Activated CD4-positive, alpha-beta T cell treated with anti-CD3 and anti-CD28 coated beads, Interleukin-2, amount 10 ng/mL, durations not matched to agents 24 days and 14 days (primary cell): ENCODE measurements at places on chromosomes 16 and 17.

- H3K4me3 ChIP-seq: no peak overlapping the region
- DNase-seq: no peak
- no peaks in the 10 kb centered on the region for H3K4me1 ChIP-seq
- no peaks in the 10 kb centered on the region for H3K36me3 ChIP-seq
- no peaks in the 10 kb centered on the region for H3K27me3 ChIP-seq
Observed at GRCh38 chr17:55005520-55005919, 37.0 kb downstream of the STXBP4 start.

DNA sequence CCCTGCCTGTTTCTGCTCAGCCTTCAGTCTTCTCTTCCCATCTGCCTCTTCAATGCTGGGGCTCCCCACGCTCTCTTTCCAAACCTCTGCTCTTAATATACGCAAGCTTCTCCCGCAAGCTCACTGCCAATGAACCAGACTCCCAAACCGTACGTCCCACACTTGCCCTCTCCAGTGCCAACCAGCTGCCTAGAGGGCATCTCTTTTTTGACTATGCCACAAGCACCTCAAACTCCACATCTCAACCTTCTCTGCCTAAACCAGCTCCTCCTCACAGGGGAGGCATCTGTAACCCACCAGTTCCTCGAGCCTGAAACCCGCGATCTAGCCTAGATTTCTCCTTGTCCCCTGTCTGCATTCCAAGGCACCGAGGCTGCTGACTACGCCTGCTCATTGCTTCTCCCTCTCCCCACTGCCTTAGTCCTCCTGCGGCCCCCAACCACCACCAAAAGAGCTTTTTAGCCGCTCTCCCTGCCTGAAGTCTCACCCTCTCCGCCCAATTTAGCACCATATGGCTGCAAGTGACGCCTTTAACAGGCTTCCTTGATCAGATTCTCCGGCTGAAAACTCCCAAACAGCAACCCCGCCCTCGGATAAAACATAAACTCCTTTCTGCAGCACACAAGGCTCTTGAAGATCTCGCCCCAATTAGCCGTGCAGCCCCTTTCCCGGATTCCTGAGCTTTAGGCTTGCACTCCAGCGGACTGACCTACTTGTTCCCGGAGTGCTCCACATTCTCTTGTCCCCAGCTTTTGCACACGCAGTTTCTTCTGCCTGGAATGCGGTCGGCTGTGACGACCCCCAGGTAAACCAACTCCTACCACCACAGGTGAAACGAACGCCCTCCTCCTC is 1.5 kb downstream of the GGA2 start:
- H3K27ac ChIP-seq: peak overlapping the region; percentile 34
- H3K4me1 ChIP-seq: peaks cover 48% of the 10 kb centered on the region
- DNase-seq: no peak
- peaks cover 23% of the 10 kb centered on the region for H3K36me3 ChIP-seq

DNA sequence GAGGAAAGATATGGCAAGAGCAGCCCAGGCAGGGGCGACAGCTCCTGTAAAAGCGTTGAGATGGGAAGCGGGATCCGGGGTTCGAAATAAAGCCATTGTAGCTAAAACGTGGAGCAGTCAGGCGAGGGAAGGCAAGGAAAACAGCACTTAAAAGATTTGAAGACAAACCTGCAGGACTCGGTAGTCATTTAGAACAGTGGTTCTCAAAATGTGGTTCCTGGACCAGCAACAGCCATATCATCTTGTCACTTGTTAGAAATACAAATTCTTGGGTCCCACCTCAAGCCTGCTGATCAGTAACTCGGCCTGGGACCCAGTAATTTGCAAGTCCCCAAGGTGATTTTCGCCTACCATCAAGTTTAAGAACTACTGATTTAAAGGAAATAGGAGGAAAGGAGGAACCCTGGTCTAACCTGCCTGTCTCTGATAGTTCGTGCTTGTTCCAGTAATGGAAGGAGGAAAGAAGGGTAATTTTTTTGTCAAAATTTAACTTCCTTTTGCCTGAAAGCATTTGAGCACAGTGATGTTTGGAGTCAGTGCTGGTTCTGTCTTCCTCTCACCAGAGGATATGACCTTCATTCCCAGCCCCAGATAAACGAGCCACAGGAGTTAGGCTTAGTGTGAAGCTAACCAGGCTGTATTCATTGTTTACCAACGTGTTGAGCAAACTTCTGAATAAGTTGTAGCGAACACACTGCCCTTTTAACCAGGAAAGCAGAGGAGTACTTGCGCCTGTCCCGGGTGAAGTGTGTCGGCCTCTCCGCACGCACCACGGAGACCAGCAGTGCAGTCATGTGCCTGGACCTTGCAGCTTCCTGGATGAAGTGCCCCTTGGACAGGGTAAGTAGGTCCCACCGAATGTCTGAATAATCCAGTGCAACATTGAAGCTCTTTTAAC is 1.1 kb downstream of the ORC6 start:
- H3K36me3 ChIP-seq: peaks cover 22% of the 10 kb centered on the region
- peaks cover 29% of the 10 kb centered on the region for H3K4me1 ChIP-seq
- H3K27me3 ChIP-seq: no peaks in the 10 kb centered on the region

DNA sequence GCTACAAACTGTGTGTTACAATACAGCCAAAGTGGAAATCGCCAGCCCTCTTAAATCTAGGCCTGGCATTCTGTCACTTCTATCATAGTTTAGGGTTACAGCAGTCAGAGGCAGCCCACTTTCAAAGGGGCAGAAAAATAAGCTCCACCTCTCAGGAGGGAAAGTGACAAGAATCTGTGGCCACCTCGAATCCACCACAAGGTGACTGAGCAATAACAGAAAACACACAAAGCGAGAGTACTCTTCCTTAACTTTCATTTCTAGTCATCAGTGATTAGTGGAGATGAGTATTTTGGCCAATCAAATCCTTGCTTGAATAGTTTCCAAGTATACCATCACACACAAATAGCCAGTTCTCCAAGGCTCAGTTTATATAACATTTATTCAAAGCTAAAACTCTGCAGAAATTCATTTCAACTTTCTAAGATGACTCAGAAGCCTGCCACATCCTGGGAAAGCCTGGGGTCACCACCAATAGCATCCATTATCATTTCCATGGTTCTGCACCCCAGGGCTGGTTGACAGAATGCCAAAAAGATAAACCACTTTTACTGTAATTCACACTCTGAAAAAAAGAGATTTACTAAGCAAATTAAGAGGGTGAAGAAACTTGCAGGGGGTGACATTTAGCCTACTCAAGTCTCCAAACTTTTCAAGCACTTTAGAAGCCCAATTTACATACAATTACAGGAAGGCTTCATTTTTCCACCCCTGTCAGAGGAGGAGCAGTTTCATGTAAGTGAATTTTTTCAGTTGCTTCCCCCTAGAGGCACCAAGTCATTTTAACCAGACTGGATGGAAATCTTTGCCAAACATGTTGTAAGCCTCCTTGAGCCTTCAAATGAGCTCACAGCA is 66.8 kb downstream of the SALL1 start:
- H3K27ac ChIP-seq: no peak overlapping the region
- H3K4me3 ChIP-seq: no peak overlapping the region
- H3K36me3 ChIP-seq: no peaks in the 10 kb centered on the region
- no peak for DNase-seq

GRCh38 chr17:68771867-68772515 is 170.8 kb upstream of the FAM20A start:
- H3K36me3 ChIP-seq: no peaks in the 10 kb centered on the region
- no peak overlapping the region for H3K27ac ChIP-seq
- H3K4me1 ChIP-seq: peaks cover 6% of the 10 kb centered on the region
- H3K27me3 ChIP-seq: peaks cover 3% of the 10 kb centered on the region

DNA sequence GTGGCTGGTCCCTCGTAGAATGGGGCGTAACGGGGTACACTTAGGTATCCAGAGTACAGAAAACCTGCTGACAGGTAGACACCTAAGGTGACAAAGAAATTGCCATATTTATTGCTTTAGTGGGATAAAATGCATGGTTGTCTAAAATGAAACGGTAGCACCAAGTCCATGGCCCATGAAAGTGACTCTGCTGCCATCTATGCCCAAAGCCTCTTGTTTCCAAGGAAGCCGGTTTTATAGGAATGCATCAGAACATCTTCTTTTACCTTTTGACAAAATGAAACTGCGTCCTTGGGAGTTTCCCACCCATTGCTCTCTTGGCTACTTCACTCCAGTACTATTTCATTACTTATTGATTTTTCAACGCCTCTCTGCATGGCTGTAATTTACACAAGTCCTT is 151.3 kb upstream of the ZFHX3 start:
- no peak for DNase-seq
- no peaks in the 10 kb centered on the region for H3K4me1 ChIP-seq
- peaks cover 3% of the 10 kb centered on the region for H3K27me3 ChIP-seq
- no peaks in the 10 kb centered on the region for H3K36me3 ChIP-seq
- H3K4me3 ChIP-seq: no peak overlapping the region

GRCh38 chr17:80459234-80459633 is 17.2 kb downstream of the NPTX1 start:
- peaks cover 31% of the 10 kb centered on the region for H3K27me3 ChIP-seq
- no peak overlapping the region for H3K4me3 ChIP-seq
- H3K27ac ChIP-seq: no peak overlapping the region
- no peak for DNase-seq
- H3K4me1 ChIP-seq: peaks cover 25% of the 10 kb centered on the region

DNA sequence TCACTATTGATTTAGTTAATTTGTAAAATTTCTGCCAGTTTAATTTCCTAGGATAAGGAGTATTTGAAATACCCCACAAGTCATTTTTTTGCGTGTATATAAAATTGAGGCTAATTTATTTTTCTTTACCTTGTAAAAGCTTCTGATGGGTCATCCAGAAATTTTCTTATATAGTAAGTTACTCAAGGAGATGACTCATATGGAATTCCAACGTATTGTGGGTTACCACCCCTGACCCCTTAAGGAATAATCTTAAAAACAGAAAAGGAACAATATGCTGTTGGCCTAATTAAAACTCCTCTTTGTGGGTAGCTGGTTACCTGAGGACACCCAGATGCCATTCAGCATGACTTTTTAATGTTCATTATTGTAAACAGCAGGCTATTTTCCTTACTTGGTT is 13.6 kb downstream of the HEATR6 start:
- no peak for DNase-seq
- H3K27me3 ChIP-seq: no peaks in the 10 kb centered on the region
- no peak overlapping the region for H3K4me3 ChIP-seq
- no peaks in the 10 kb centered on the region for H3K4me1 ChIP-seq

DNA sequence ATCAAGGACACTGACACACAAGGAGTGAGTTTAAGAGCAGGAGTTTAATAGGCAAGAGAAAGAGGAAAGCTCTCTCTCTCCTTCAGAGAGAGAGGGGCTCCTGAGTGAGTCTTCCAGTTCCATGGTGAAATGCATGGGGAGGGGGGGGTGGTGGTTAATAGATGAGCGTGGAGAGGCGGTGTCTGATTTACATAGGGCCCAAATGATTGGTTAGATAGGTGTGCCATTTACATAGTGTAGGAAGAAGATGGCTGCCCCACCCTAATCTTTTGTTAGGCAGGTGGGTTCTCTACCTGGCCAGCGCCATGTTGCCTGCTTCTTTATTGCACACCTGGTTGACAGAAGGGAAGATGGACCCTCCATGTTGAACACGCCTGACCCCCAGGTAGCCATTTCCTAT is 250.0 kb upstream of the CACNG5 start:
- no peak for DNase-seq
- H3K27me3 ChIP-seq: no peaks in the 10 kb centered on the region
- H3K27ac ChIP-seq: peak overlapping the region; percentile 39
- H3K4me1 ChIP-seq: peaks cover 20% of the 10 kb centered on the region

DNA sequence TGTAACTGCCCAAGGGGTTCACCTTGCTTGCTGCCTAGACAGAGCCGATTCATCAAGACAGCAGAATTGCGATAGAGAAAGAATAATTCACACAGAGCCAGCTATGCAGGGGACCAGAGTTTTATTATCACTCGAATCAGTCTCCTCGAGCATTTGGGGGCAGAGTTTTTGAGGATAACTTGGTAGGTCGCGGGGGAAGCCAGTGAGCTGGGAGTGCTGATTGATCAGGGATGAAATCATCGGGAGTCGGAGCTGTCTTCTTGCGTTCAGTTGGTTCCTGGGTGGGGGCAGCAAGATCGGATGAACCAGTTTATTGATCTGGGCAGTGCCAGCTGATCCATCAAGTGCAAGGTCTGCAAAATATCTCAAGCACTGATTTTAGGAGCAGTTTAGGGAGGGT is 9.1 kb downstream of the ITGAM start:
- no peak for DNase-seq
- H3K4me3 ChIP-seq: no peak overlapping the region
- no peaks in the 10 kb centered on the region for H3K27me3 ChIP-seq
- peaks cover 39% of the 10 kb centered on the region for H3K4me1 ChIP-seq

GRCh38 chr17:77563439-77564102 is 394.9 kb upstream of the TNRC6C start:
- H3K4me1 ChIP-seq: peaks cover 3% of the 10 kb centered on the region
- H3K4me3 ChIP-seq: no peak overlapping the region
- no peak for DNase-seq
- H3K27ac ChIP-seq: no peak overlapping the region
- peaks cover 18% of the 10 kb centered on the region for H3K27me3 ChIP-seq
- no peaks in the 10 kb centered on the region for H3K36me3 ChIP-seq

- H3K4me1 ChIP-seq: no peaks in the 10 kb centered on the region
- no peaks in the 10 kb centered on the region for H3K36me3 ChIP-seq
- H3K27me3 ChIP-seq: peaks cover 28% of the 10 kb centered on the region
- DNase-seq: no peak
- H3K27ac ChIP-seq: no peak overlapping the region
Observed at GRCh38 chr17:63534816-63535455, 11.8 kb downstream of the KCNH6 start.

DNA sequence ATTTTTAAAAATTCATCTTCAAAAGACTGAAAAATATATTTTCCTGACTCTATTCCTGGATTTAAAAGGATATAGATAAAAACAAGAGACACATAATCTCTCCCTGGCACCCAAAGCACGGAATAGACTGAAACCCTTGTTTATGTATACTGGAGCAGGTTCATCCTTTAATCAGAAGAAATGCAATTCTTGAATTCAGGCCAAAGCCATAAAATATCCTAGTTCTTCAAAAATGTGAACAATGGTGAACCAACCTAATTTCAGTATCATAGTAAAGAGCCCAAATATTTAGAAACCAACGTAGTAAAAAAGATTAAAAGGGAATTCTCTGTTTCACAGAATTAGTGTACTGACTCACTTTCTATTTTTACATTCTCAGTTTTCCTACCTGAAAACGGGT is 188.5 kb upstream of the C17orf78 start:
- peaks cover 38% of the 10 kb centered on the region for H3K36me3 ChIP-seq
- no peak overlapping the region for H3K4me3 ChIP-seq
- H3K27ac ChIP-seq: no peak overlapping the region
- H3K27me3 ChIP-seq: no peaks in the 10 kb centered on the region

DNA sequence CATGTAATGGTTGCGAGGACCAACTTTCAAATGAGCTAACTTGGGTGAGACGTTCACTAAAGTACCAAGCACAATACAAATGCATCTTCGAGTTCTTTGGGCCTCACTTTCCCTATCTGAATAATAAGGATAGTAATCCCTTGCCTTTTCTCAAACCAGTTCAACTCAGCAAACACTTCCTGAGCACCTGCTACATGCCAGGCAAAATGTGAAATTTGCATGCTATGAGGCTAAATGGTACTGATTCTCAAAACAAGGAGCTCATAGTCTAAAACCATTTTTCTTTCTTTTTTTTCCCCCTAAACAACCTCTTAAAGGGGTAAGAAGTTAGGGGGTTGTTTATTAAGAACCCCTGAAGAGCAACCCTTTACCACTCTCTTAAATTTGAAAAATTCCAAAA is 101.4 kb upstream of the HLF start:
- H3K4me1 ChIP-seq: no peaks in the 10 kb centered on the region
- H3K27ac ChIP-seq: no peak overlapping the region
- no peaks in the 10 kb centered on the region for H3K27me3 ChIP-seq
- H3K4me3 ChIP-seq: no peak overlapping the region
- no peaks in the 10 kb centered on the region for H3K36me3 ChIP-seq
- no peak for DNase-seq
